ENCODE measurements at places on chromosomes 3 and 15.
A peak's percentile ranks its signal among the peaks of the same experiment; 100 is the strongest.

DNA sequence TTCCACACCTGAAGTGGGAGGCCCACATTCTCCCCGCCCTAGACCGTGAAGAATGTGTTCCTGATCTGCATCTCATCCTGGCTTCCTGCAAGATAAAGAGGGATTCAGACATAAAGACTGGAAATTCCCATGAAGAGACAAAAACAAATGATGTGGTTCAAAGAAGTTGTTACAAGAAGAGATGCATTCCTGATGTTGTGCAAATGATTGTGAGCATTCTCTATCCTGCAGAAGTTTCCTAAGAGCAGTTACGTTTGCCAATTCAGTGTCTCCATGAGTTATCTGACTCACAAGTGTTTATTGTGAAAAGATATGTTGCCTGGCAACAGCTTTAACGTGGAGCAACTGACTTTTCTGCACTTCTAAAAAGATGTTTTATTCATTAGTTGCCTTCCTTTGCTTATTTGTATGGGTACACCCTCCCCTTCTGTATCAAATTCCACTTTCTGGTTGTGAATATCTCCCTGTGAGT lies 107.8 kb downstream of the ZIC4 start:
- DNase-seq = peak; percentile 52

DNA sequence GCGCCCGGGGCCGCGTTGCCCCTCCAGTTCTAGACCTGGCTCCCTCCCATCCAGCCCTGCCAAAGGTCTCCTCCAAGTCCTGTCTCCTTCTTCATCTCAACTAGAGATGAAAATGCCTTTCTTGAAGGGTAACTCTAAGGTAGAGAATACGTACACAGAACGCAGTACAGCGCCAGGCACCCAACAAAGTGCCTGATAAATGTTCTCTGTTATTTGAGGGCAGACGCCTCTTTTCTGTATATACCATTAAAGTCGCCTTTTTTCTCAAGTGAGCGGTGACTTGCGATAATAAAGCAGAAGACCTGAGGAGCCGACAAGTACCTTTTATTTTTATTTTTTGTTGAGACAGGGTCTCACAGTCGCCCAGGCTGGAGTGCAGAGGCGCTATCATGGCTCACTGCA lies 809 bp downstream of the CRTAP start:
- no peak for DNase-seq

- no peak for DNase-seq
Observed at GRCh38 chr15:100211855-100212850, 129.6 kb downstream of the ADAMTS17 start.

- no peak for DNase-seq
Observed at GRCh38 chr3:30915782-30916181, 21.3 kb upstream of the GADL1 start.

DNA sequence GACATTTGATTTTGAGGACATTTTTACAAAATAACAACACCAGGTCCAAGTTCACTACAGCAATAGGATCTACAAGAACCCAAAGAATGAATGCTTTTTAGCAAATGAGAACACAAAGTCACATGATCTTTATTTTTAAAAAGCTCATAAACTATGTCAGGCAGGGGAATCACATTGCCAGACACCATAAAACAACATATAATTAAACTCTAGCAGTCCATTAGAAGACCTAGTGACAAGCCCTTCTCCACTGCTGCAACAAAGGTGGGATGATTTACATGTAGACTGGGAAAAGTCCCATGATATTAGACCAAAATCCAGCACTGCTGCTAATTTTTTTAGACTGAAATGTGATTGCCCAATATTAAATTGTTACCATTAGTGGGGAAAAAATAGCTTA lies 92.6 kb downstream of the FHIT start:
- no peak for DNase-seq

DNA sequence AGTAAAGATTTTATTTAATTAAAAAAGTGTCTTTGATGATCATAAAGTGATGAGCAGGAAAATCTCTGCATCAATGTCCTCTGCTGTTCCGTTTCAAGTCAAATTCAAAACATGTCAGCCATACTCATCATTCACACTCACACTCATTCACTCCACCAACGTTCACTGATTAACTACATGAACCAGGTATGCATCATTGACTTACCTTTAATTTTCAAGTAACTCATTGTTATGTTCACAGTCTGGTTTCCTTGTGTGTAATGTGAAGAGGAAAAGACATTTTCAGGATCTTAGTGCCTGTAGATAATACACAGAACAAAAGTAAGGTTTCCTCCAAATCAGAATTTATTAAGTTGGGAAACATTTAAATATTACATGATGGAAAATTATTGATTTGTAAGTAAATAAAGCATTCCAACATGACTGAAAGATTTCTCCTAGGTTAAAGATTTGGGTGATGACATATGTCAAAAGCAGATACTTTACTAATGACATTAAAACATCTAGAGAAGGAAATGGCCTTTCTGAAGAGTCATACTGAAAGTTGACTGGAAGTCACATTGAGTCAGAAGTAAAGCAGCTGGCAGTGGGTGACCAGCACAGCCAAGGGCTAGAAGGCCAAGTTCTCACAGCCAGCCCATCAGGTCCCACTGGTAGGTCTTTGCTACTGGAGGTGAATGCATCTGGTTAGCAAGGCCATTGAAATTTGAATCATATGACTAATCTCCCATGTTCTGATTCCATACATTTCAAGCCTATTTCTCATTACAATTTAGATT lies 251.9 kb downstream of the CDIN1 start:
- no peak for DNase-seq

DNA sequence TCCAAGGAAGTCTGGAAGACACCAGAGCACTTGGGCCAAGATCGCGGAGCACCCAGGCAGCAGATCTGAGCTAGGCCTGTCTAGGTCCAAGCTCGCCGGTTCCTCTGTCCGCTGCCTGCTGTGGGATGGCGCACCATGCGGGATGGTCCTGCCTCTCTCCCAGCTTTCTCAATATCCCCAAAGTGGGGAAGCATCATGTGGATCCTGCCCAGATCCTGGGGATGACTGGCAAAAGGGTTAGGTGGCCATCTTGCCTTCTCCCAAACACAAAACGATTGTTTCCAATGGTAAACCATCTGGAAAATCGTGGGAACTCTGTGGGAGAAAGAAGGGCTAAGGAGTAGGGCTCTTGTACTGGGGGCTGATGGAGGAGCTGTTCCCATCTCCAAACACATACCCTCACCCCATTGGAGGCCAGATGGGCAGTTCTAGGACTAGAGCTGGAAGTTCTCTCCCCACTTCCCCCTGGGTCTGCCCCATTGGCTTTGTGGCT lies 8.9 kb downstream of the PRKCD start:
- DNase-seq = no peak

GRCh38 chr15:48309740-48310139 lies 21.5 kb upstream of the DUT start:
- DNase-seq = no peak

GRCh38 chr3:12312010-12312409 lies 23.1 kb downstream of the PPARG start:
- no peak for DNase-seq

DNA sequence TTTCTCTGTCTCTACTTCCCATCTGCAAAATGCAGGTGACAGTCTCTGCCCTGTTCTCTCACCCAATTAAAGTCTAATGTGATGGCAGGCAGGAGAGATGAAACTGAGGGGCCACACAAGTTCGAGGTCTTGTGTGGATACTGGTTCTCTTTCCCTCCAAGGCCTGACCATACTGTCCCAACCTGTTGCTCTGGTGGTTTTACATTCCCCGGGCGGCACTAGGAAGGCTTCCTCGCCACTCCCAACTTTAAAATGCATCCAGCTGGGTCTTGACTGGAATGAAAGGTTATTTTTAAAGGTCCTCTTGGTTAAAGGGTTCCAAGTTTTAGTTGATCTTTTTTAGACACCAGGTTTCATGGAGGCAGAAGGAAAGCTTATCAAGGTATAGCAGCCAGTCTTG lies 37.2 kb downstream of the WHAMM start:
- no peak for DNase-seq

GRCh38 chr3:82736696-82737277 lies 975.3 kb upstream of the GBE1 start:
- DNase-seq = no peak

GRCh38 chr15:76058714-76059319 lies 968 bp upstream of the TMEM266 start:
- no peak for DNase-seq

- no peak for DNase-seq
Observed at GRCh38 chr3:23601091-23601822, 204.5 kb upstream of the UBE2E1 start.

Data from COLO829 (cell line).